Body of pancreas (tissue), 4 donors: ENCODE measurements at places on chromosomes 5 and 9.

DNA sequence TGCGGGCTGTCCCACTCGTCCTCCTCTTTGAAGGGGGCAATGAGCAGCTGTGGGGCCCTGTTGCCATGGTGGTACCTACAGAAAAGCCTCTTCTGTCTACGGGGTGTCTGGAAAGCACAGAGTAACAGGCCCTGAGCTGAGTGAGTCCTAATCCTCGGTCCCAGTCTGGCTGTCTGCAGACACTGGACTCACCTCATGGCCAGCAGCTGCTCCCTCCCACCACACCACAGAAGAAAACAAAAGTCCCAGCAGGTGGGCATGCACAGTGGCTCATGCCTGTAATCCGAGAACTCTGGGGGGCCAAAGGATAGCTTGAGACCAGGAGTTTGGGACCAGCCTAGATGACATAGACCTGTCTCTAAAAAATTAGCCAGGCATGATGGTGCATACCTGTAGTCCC is 19.9 kb downstream of the P4HA2 start:
- H3K4me3 ChIP-seq = no peak overlapping the region
- H3K27ac ChIP-seq = no peak overlapping the region
- peak; percentile 8 for DNase-seq
- peaks cover 54% of the 10 kb centered on the region for H3K4me1 ChIP-seq

- peak overlapping the region; percentile 71 for H3K27ac ChIP-seq
- peaks cover 13% of the 10 kb centered on the region for H3K4me1 ChIP-seq
- H3K27me3 ChIP-seq = no peaks in the 10 kb centered on the region
- no peaks in the 10 kb centered on the region for H3K36me3 ChIP-seq
These were observed 52.3 kb downstream of the NTNG2 start for GRCh38 chr9:132214027-132214622.

DNA sequence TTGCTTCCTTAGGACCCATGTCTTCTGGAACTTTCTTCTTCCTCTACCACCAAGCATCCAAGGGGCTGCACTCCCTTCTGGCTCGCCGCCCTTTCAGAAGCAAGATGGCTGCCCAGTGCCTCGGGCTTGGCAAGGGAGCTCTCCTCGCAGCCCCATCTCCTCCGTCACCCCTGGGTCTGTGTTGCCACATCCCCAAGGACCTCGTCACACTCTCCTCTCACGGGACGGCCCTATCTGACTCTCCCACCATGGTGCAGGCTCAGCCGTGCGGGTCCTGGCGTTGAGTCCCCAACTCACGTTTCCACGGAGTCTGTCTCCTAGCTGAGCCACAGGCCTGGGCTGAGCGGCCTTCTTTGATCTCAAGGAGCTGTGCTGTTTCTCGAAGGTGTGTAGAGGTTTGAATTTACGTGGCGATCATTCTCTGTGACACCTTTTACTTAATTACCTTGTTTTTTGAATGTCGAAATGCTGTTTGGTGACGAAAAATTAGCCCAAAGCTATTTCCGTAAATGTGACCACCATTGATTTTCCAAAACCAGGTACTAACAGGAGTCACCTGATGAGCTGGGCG is 15.0 kb upstream of the SCGB3A1 start:
- H3K4me1 ChIP-seq = no peaks in the 10 kb centered on the region
- no peak overlapping the region for H3K4me3 ChIP-seq
- no peaks in the 10 kb centered on the region for H3K36me3 ChIP-seq
- H3K27ac ChIP-seq = no peak overlapping the region

DNA sequence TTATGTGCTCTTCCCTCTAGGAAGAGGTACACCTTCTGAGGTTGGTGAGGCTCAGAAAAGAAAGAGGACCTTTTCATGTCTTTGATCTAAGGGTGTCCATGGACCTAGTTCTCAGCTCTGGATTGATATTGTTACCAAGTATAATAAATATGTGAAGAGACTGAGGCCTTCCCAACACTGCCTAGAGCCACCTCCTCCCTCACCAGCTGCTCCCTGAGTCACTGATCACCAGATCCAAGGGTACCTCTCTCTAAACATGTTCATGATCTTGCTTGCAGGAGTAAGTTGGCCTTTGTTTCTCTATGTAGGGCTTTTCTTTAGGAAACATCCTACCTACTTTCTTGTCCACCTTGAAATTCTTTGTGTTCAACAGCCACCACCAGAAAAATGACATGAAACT is 218.8 kb upstream of the ADRA1B start:
- no peaks in the 10 kb centered on the region for H3K4me1 ChIP-seq
- no peak overlapping the region for H3K4me3 ChIP-seq
- no peaks in the 10 kb centered on the region for H3K27me3 ChIP-seq
- no peaks in the 10 kb centered on the region for H3K36me3 ChIP-seq

DNA sequence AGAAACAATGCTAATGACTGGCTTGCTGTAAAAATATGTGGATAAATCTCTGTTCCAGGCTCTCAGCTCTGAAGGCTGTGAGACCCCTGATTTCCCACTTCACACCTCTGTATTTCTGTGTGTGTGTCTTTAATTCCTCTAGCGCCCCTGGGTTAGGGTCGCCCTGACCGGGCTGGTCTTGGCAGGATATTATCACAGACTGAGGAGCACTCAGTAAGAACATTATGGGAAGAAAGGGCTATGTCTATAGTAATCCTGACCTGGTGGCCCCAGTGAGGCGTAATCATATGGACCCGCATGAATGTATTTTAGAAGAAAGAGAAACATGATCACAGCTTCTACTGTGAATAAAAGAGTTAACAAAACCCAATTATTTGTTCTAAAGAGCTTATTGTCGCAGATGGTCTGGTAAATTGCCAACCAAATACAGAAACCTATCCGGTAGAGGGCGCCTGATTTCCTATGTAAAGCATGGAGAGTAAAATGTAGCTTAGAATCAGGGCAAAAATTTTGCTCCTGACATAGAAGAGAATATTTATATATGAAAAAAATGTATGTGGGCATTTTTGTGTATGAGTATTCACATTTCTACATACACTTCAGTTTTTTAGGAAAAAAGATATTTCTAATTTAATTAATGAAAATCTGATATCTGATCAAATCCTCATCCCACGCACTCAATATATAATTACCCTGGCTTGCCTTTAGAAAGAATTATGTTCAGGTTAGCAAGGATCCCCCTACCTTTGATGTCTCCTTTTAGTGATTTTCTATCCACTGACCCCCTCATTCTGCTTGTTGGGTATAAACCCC is 5.8 kb upstream of the IFNA1 start:
- no peak overlapping the region for H3K27ac ChIP-seq
- H3K4me1 ChIP-seq = no peaks in the 10 kb centered on the region
- H3K4me3 ChIP-seq = no peak overlapping the region
- peak; percentile 56 for DNase-seq

DNA sequence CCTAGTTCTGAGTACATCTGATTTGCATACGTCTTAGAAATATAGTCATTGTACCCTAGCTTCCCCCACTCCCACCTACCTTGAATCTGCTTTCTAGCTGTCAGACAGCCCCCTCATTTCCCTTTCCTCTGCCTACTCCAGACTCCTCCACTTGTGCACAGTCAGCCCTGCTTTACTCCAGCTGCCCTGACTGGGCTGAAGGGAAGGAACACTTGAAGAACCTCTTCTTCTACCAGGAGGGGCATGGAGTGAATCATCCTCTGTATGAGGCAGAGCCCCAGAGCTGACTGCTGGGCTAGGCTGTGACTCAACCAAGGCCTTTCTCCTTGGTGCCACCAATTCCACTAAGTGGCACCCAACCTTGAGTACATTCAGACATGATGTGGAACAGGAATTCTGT is 18.1 kb upstream of the ZFR start:
- no peak overlapping the region for H3K4me3 ChIP-seq
- H3K4me1 ChIP-seq = no peaks in the 10 kb centered on the region
- no peaks in the 10 kb centered on the region for H3K27me3 ChIP-seq
- no peak for DNase-seq
- H3K27ac ChIP-seq = no peak overlapping the region
- H3K36me3 ChIP-seq = no peaks in the 10 kb centered on the region

DNA sequence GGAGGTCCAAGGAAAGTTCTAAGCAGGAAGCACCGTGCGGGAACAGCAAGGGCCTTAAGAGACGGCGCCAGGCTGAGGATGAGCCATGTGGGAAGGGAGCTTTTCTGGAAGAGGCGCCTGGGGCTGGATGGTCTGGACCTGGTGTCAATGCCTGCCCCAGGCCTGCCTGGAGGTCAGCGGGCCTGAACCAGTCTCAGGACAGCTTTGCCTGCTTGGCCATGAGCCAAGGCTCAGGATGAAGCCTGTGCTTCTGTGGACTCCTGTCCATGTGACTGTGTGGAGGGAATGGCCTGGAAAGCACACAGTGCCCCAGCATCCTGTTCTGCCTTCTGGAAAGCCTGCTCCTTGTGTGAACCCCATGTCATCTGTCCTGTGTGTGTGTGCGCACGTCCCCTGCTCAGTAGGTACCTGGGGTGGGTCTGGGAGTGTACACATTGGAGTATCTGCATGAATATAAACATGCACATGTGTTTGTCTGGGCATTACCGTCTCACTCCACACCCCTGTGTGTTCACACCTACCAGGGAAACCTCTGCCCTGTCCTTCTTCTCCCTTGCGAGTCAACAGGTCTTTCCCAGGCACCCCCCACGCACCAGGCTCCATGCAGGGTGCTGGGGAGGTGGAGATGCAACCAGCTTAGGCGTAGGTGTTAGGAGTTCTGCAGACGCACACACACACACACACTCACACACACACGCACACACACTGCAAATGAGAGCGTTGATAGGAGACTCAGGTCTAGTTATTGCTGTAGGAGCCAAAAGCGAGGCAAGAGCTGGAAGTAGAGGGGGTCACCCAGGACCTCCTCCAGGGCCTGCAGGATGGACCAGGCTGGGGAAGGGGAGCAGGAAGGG is 24.8 kb downstream of the DAB2IP start:
- H3K36me3 ChIP-seq = no peaks in the 10 kb centered on the region
- peaks cover 15% of the 10 kb centered on the region for H3K4me1 ChIP-seq
- DNase-seq = peak; percentile 26
- H3K27ac ChIP-seq = no peak overlapping the region
- no peaks in the 10 kb centered on the region for H3K27me3 ChIP-seq
- H3K4me3 ChIP-seq = no peak overlapping the region

DNA sequence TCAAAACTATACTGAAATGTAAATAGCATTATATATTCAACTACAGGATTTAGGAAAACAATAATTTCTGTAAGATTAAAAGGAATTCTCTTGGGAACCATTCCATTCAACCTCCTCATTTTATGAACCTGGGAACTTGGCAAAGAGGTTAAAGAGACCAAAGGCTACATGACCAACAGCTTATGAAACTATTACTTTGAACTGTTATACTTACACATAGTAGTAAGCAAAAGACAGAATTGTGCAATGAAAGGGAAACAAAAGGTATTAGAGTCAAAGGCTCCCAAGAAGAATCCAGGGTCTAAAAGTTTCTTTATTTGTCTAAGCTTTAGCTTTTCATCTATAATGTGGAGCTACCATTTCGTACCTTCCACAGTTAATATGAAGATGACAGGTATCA is 7.2 kb downstream of the C9orf72 start:
- no peak for DNase-seq
- H3K4me1 ChIP-seq = peaks cover 8% of the 10 kb centered on the region
- H3K27me3 ChIP-seq = no peaks in the 10 kb centered on the region
- peak overlapping the region; percentile 26 for H3K27ac ChIP-seq

DNA sequence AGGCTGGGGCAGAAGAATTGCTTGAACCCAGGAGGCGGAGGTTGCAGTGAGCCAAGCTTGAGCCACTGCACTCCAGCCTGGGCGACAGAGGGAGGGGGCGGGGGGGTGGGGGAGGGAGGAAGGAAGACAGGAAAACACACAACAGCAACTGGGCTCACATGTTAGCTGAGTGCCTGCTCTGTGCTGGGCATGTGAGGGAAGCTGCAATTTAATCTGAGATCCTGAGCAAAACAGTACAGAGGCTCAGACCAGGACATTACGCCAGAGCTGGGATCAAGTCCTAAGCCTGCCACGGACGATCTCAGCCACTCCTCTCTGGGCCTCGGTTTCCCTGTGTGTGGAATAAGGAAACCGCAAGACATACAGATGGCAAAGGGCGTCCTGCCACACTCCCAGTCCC is 119.1 kb downstream of the VAV2 start:
- H3K36me3 ChIP-seq = no peaks in the 10 kb centered on the region
- H3K27ac ChIP-seq = no peak overlapping the region
- peaks cover 12% of the 10 kb centered on the region for H3K4me1 ChIP-seq

- no peaks in the 10 kb centered on the region for H3K27me3 ChIP-seq
- peaks cover 26% of the 10 kb centered on the region for H3K4me1 ChIP-seq
- H3K4me3 ChIP-seq = no peak overlapping the region
- no peak for DNase-seq
- no peaks in the 10 kb centered on the region for H3K36me3 ChIP-seq
These were observed 46.0 kb downstream of the VAV2 start for GRCh38 chr9:133945977-133946753.

GRCh38 chr9:136079916-136080246 is 15.2 kb downstream of the NACC2 start:
- H3K4me3 ChIP-seq = no peak overlapping the region
- H3K4me1 ChIP-seq = peaks cover 30% of the 10 kb centered on the region

- no peak overlapping the region for H3K27ac ChIP-seq
- no peaks in the 10 kb centered on the region for H3K4me1 ChIP-seq
- DNase-seq = no peak
- H3K36me3 ChIP-seq = no peaks in the 10 kb centered on the region
- no peaks in the 10 kb centered on the region for H3K27me3 ChIP-seq
- H3K4me3 ChIP-seq = no peak overlapping the region
These were observed 581.8 kb downstream of the TAF11L14 start for GRCh38 chr5:18216016-18216415.

GRCh38 chr9:35280399-35280798 is 118.6 kb downstream of the UNC13B start:
- H3K4me1 ChIP-seq = no peaks in the 10 kb centered on the region
- H3K4me3 ChIP-seq = no peak overlapping the region
- H3K27ac ChIP-seq = no peak overlapping the region
- DNase-seq = no peak
- H3K27me3 ChIP-seq = no peaks in the 10 kb centered on the region

DNA sequence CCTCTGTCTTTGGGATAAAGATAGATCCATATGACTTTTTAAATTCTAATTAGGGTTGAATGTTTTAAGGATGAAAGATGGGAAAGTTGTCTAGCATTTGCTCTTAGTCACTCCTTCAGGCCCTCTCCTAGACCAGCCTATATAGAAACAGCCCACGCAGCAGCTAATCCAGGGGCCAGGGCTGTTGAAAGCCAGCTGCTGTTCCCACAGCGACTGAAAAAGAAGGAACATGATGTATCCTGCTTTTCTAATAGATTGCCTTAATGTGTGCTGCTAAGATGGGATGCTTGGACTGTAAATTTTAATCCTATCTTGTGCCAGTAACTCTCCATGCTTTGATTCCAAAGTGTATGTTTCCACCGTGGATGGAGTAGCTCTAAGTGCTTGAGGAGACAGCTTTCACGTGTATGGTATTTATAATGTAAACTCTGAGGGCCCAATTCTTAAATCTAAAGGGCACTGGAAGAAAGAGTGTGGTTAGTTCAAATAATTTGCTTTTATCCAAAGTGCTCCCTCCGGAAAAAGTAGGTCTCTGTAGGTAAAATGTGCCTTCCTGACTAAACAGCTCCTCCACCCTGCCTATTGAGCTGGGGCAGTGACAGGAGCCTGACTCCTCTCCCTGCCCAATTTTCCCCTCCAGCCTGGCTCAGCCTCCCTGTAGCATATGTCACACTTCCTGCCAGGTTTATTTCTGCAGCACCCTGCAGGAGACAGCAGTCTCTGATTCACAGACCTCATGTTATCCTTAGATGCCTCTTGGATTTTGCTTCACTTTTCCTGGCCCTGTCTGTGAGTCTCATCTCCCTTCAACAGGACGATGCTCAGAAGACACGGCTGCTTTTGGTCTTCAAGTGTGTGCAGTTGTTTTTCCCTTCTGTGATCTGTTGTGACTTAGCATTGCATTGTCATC is 33.2 kb downstream of the SLC36A1 start:
- no peak overlapping the region for H3K27ac ChIP-seq
- H3K36me3 ChIP-seq = no peaks in the 10 kb centered on the region
- H3K4me3 ChIP-seq = no peak overlapping the region
- no peak for DNase-seq

- no peak overlapping the region for H3K4me3 ChIP-seq
- H3K36me3 ChIP-seq = no peaks in the 10 kb centered on the region
- no peak for DNase-seq
- H3K27ac ChIP-seq = no peak overlapping the region
- no peaks in the 10 kb centered on the region for H3K4me1 ChIP-seq
These were observed 153.6 kb downstream of the TRIO start for GRCh38 chr5:14296533-14297331.
